ENCODE measurements at places on chromosomes 6 and 20.

DNA sequence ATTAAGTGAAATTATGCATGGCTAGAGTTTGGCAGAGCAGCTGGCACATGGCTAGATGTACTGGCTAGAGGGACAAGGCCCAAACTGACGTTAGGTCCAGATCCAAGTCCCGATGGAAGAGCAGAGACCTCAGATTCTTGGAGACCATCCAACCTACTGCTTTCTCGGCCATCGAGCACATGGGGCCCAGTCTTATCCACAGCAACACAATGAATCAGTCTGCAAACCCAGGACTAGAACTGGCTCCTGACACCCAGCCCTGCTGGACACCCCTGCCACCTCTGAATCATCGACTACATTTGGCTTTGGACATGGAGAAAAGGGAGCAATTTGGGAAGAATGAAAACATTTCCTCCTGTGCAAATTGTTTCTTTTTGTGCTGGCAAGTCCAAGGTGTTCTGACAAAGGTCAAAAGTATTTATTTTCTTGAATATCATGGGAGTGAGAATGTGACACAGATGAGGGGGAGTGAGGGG lies 23.9 kb upstream of the YWHAB start:
- DNase-seq: no peak

- no peak for DNase-seq
Measured at GRCh38 chr6:109396046-109396718, 13.9 kb upstream of the CD164 start.

- no peak for DNase-seq
Measured at GRCh38 chr6:70967049-70967448, 10.2 kb upstream of the B3GAT2 start.

DNA sequence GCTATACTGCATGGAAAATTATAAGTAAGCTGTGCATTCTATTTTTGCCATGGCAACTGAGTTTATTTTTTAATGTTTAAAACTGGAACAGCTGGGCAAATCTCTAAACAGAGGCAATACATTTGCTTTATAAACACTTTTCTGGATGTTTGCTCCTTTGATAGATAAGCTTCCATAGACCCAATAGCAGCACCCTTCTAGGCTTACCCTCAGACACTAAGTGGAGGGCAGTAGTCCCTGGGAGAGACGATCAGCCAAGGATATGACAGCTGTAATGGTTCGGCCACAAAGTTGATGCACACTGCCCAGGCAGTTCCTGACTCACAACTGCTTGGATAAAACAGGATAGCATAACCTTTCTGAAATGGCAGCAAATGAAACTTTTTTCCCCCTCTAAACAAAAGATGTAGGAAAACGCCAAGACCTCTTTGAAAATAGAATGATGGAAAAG lies 8.5 kb upstream of the MRPS10 start:
- DNase-seq: no peak

GRCh38 chr6:8225113-8225512 lies 122.8 kb upstream of the EEF1E1 start:
- DNase-seq: no peak

GRCh38 chr6:52423971-52424381 lies 3.8 kb downstream of the EFHC1 start:
- no peak for DNase-seq

DNA sequence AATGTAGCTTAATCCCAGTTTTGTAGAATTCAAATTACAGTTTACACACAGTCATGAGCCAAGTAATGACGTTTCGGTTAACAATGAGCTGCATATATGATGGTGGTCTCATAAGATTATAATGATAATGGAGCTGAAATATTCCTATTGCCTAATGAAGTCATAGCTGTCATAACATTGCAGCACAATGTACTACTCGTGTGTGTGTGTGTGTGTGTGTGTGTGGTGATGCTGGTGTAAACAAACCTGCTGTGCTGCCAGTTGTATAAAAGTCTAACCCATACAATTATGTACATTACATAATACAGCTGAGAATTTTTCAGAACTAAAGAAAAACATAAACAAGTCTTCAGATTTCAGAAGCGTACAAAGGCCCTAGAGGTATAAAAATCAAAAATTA lies 66.7 kb upstream of the ARID1B start:
- DNase-seq: no peak

GRCh38 chr20:25521382-25521781 lies 63.9 kb downstream of the NINL start:
- DNase-seq: no peak

- DNase-seq: no peak
Measured at GRCh38 chr6:33577106-33577535, 3.0 kb downstream of the BAK1 start.

- no peak for DNase-seq
Measured at GRCh38 chr6:128415387-128415786, 105.0 kb downstream of the PTPRK start.

DNA sequence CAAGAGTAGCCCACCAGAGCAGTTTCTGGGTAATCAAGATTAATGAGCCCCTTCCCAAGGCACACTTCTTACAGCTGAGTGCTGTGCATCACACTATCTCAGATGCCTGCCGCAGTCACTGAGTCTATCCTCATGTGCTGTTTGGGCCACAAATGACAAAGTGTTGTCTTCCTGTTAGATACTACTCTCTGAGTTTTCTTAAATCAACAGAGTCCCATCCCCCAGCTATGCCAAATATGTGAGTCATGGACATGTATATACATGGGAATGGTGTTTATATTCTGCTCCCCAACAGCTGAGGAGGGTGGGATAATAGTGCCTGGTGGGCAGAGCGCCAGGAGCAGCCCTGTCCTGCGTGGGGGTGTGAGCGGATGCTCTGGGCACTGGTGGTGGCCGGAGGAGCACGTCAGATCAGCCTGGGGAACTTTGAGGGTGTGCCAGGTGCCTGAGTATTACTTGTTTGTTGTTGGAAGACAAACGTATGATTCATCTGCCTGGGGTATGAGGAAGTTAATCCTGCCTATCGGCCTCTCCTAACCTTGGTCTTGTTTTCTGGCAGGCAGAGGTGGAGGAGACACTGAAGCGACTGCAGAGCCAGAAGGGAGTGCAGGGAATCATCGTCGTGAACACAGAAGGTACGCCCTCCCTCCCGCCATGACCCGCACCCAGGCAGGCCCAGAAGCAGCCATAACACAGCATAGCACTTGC lies 9.6 kb downstream of the DYNLRB1 start:
- DNase-seq: no peak

GRCh38 chr6:143215363-143215762 lies 154.7 kb downstream of the AIG1 start:
- DNase-seq: no peak

DNA sequence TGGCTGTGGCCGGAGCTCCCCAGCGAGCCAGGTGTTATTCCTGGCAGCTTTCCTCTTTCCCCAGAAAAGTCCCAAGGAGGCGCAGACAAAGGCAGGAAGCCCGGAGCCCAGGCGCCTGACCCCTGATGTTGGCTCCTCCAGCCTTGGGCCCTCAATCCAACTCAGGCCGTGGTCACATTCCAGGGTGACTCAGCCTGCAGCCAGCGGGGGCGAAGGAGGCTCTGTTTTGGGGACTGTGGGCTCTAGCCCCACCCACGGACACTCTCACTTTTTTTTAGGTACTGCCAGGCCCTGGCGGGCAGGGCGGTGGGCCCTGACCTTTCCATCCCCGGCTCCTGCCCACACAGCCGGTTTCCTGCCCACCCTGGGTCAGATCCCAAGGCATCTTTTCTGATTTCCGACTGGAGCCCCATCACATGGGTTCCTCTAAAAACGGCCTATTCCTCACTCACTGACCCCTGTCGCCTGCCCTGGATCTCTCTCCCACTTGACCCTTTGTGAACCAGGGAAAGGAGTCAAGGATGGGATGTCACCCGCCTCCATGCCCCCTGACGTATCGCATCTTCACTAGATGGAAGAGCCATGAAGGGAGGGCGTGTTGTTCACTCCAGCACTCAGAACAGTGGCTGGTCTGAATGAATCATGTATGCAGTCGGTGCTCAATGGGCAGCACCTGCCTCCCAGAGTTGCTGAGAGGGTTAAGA lies 5.5 kb downstream of the PTGIS start:
- no peak for DNase-seq

GRCh38 chr6:82247505-82248272 lies at the start of gene IBTK:
TSS of gene IBTK (minus strand) at chr6:82247744. CDS start at chr6:82240486, 7,258 bp downstream.
- peak; percentile 96 for DNase-seq

GRCh38 chr6:42845327-42845694 lies 34.1 kb upstream of the RPL7L1 start:
- no peak for DNase-seq

GRCh38 chr6:39076623-39077535 lies 28.3 kb downstream of the GLP1R start:
- no peak for DNase-seq

GRCh38 chr20:52749938-52750337 lies 222.2 kb upstream of the TSHZ2 start:
- no peak for DNase-seq

- DNase-seq: no peak
Measured at GRCh38 chr6:30691208-30691847, 544 bp upstream of the NRM start.

GRCh38 chr6:113039005-113039404 lies 691.9 kb downstream of the RFPL4B start:
- DNase-seq: no peak

GRCh38 chr6:1066449-1067090 lies 245.3 kb upstream of the FOXQ1 start:
- DNase-seq: no peak

- no peak for DNase-seq
Measured at GRCh38 chr20:3973705-3974104, 41.7 kb downstream of the RNF24 start.
